Cerebellum (tissue), 4 donors: ENCODE measurements at places on chromosomes 2 and 18. TPM values are rescaled to one million over a fixed set of nuclear protein-coding genes. Genes with fewer than 3 reads are reported as not detected.

DNA sequence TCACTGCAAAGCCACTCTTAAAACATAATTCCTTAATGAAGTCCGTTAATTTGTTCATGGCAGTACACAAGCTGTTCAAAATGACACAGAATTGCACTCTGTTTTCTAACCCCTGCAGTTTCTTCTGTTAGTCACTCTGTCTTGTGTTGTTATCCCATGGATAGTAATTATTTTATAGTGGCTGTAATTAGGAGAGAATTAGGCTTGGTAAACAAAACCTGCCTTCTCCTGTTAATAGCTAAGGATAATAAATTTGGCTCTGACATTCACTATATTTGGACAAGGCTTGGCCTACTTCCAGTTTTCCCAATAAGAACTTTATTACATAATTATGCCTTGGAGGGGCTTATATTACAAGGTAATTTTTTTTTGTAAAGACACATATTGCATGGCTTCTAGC, 330.3 kb upstream of the FIGN start:
- no peak for DNase-seq

The INPP5D gene
- 4.9 TPM for total RNA-seq

GRCh38 chr2:1823187-1824169, 79.2 kb upstream of the PXDN start:
- DNase-seq: no peak

- no peak for DNase-seq
Observed at GRCh38 chr2:42876326-42876751, 84.0 kb upstream of the HAAO start.

DNA sequence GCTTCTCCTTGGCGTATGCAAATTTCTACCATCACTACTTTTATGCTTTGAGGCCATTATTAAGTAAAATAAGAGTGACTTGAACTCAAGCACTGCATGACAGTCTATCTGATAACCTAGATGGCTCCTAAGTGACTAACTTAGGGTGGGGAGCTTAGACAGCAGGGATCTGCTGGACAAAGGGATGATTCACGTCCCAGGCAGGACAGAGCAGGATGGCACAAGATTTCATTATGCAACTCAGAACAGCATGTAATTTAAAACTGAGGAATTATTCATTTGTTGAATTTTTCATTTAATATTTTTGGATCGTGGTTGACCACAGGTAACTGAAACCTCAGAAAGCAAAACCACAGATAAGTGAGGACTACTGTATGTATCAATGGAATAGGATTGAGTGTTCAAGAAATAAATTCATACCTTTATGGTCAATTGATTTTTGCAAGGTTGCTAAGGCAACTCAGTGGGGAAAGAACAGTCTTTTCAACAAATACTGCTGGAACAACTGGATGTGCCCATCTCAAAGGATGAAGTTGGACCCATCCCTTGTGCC, 115.3 kb downstream of the MBD2 start:
- no peak for DNase-seq

GRCh38 chr2:25251422-25252273, 83.3 kb upstream of the POMC start:
- DNase-seq: peak; percentile 19

The OSBPL6 gene
- 15.9 TPM for total RNA-seq

The LDLRAD4 gene
- total RNA-seq: 81.6 TPM

The KCTD1 gene
- 43.4 TPM for total RNA-seq

DNA sequence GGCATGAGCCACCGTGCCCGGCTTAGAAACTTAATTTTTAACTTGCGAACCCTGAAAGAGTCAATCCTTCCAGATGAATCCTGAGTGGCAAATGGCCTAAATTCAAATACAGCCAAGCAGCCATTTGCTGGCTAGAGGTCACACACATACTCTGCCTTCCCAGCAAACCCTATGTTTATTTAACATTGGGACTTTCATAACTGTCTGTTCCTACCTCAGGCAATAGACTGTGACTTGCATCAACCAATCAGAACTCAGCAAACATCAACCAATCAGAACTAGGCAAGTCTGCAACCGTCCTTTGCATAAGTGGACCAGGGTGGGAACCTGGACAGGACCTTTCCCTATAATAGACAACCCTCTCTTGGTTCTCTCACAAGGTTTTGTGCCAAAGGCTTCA, 127.5 kb downstream of the DTNB start:
- DNase-seq: no peak

DNA sequence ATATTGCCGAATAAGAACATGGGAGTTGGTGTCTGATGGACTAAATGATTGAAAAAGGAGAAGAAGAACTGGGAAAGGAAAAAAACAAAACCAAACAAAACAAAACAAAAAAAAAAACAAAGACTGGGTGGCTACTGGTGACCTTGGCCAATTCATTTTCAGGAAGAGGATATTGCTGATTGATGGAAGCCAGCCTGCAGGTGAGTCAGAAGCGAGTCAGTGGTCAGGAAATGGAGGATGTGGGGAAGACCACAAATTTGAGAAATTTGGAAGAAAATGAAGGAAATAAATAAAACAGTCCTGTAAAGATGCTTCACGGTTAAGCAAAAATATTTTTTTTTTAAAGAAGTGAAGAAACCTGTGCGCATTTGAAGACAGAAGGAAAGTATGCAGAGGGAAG, 296.9 kb downstream of the ZNF521 start:
- no peak for DNase-seq

GRCh38 chr2:237714690-237715458, 83.7 kb upstream of the RBM44 start:
- no peak for DNase-seq

- no peak for DNase-seq
Observed at GRCh38 chr2:240155048-240155744, 14.7 kb upstream of the OTOS start.

DNA sequence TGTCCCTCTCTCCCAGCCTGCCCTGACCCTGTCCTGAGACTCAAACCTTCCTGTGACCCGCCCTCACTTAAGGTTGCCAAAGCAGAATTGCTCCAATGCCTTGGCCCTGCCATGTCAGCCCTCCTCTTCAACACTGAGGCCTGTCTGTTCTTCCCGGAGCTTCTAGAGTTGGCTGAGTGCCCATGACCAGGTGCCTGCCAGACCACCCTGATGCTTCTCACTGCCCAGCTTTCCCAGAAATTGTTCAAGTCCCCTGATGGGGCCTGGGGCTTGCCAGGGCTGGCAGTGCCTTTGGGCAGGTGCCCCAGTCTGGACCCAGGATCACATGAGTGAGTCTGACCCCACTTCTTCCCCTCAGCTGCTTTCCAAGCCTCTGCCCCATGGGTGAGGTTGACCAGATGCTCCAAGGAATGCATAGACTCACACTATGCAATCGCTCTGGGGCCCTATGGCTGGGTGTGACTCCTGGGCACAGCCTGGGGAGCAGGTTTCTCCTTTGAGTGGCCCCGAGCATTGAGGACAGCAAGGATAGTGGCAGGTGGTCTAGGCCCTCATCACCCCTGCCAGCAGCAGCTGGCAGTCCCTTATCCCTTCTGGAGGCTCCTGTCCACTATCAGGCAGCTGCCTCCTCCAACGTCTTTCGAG, 3.1 kb upstream of the INPP5D start:
- DNase-seq: no peak
